T-helper 17 cell (primary cell): ENCODE measurements at places on chromosomes 1 and 21. TPM values are rescaled to one million over a fixed set of nuclear protein-coding genes. Genes with fewer than 3 reads are reported as not detected.

OR2L13 gene
- not detected for total RNA-seq

OR2T11 gene
- not detected for total RNA-seq

CYP4A11 gene
- total RNA-seq = not detected

MEGF6 gene
- 63.1 TPM for total RNA-seq

TPTE gene
- not detected for total RNA-seq

LAMB3 gene
- 0.37 TPM for total RNA-seq

DEPDC1 gene
- 0.16 TPM for total RNA-seq

LRRC38 gene
- total RNA-seq = not detected

CSF3R gene
- total RNA-seq = 2.9 TPM

HMCN1 gene
- 0.57 TPM for total RNA-seq

FCAMR gene
- not detected for total RNA-seq

LCE3D gene
- total RNA-seq = not detected

OR2M3 gene
- total RNA-seq = not detected

C8B gene
- total RNA-seq = not detected

CELA2B gene
- total RNA-seq = not detected

PTGS2 gene
- total RNA-seq = 6.4 TPM
